ENCODE measurements at places on chromosomes 3 and 15. TPM values are rescaled to one million over a fixed set of nuclear protein-coding genes. Genes with fewer than 3 reads are reported as not detected.

FRMD5 gene
- 3.4 TPM for total RNA-seq

UNC13C gene
- total RNA-seq = not detected

GABRR3 gene
- total RNA-seq = not detected

MESP2 gene
- not detected for total RNA-seq

FAM81A gene
- total RNA-seq = not detected

FETUB gene
- not detected for total RNA-seq

ZBED2 gene
- total RNA-seq = not detected

All from dermis blood vessel endothelial cell (primary cell).